Small intestine (tissue), 16 donors: ENCODE measurements at places on chromosomes 2 and 18.
A peak's percentile ranks its signal among the peaks of the same experiment; 100 is the strongest.

DNA sequence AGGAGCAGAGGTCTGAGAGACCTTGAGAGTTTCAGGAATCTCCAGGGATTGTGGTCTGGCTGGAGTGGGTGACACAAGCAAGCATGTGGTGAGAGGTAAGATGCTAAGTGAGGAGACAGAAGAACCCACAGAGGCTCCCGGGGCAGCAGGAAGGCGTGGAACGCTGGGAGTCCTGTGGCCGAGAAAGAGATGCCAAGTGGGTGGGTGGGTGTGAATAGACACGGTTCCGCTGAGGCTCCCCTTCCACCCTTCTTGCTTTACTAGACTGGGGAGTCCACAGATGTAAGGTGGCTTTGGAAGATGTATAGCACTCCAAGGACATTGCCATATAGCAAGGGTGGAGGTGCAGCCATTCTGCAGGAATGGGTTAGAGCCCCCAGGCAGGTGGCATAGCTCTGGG lies 4.2 kb downstream of the TEX51 start:
- no peak overlapping the region for H3K27ac ChIP-seq
- no peak for DNase-seq
- peaks cover 2% of the 10 kb centered on the region for H3K27me3 ChIP-seq
- no peaks in the 10 kb centered on the region for H3K36me3 ChIP-seq

DNA sequence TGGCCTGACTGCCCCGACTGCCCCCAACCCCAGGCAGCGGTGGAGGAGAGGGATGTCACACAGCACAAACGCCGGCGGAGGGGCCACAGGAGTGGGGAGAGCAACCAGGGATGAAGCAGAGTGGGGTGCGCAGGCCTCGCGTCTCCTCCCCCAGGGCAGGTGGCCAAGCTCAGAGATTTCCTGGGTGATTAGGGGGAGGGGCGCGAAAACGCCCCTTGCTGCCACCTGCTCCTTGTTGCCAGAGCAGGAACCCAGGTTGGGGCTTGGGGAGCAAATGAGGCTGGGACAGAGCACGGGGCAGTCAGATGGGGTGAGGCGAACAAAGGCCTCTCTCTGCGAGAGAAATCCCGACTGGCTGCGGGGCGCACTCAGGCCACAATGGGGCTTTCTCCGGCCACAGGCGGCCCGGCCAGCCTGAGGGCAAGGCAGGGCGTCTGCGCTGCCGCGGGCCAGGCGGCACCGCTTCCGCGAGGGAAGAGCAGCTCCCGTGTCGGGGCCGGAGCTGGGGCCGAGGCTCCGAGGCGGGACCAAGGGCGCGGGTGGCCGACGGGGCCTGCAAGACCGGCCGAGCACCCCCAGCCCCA lies 11.5 kb downstream of the TEX44 start:
- H3K4me1 ChIP-seq = peaks cover 22% of the 10 kb centered on the region
- no peak for DNase-seq
- peak overlapping the region; percentile 47 for H3K4me3 ChIP-seq
- no peaks in the 10 kb centered on the region for H3K27me3 ChIP-seq
- H3K27ac ChIP-seq = peak overlapping the region; percentile 97
- H3K36me3 ChIP-seq = no peaks in the 10 kb centered on the region

GRCh38 chr2:128716299-128716721 lies 397.6 kb upstream of the HS6ST1 start:
- H3K4me3 ChIP-seq = no peak overlapping the region
- no peaks in the 10 kb centered on the region for H3K27me3 ChIP-seq
- H3K36me3 ChIP-seq = no peaks in the 10 kb centered on the region
- no peak overlapping the region for H3K27ac ChIP-seq
- DNase-seq = no peak

GRCh38 chr2:9105601-9106337 lies 100.8 kb upstream of the ASAP2 start:
- H3K27me3 ChIP-seq = no peaks in the 10 kb centered on the region
- H3K4me3 ChIP-seq = no peak overlapping the region
- peaks cover 6% of the 10 kb centered on the region for H3K4me1 ChIP-seq
- DNase-seq = no peak

DNA sequence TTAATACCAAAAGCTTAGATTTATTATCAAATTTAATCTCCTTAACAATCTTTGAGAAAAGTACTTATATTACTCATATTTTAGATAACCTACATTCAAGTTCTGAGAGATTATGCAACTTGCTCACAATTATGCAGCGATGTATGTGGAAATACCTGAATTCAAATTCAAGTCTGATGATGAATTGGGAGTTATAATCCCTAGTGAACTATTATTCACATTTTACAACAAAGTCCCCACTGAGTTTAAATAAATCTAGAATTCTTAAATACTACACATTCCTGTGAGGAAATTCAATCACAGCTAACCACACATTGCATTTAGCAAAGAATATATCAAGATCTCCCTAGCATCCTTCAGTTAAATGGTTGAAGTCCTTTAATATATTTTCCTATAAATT lies 278.4 kb downstream of the NOL4 start:
- H3K4me1 ChIP-seq = no peaks in the 10 kb centered on the region
- H3K4me3 ChIP-seq = no peak overlapping the region
- H3K36me3 ChIP-seq = no peaks in the 10 kb centered on the region
- DNase-seq = no peak
- no peak overlapping the region for H3K27ac ChIP-seq

- H3K36me3 ChIP-seq = no peaks in the 10 kb centered on the region
- no peak overlapping the region for H3K27ac ChIP-seq
- no peaks in the 10 kb centered on the region for H3K4me1 ChIP-seq
Measured at GRCh38 chr18:5620289-5620688, 76.5 kb upstream of the EPB41L3 start.

GRCh38 chr2:46778511-46778910 lies 137.1 kb downstream of the MCFD2 start:
- no peaks in the 10 kb centered on the region for H3K36me3 ChIP-seq
- H3K4me1 ChIP-seq = no peaks in the 10 kb centered on the region
- no peak overlapping the region for H3K27ac ChIP-seq
- no peak overlapping the region for H3K4me3 ChIP-seq

GRCh38 chr2:9310377-9310776 lies 103.8 kb downstream of the ASAP2 start:
- peaks cover 13% of the 10 kb centered on the region for H3K4me1 ChIP-seq
- DNase-seq = peak; percentile 44
- no peak overlapping the region for H3K27ac ChIP-seq

- H3K4me3 ChIP-seq = no peak overlapping the region
- H3K27ac ChIP-seq = no peak overlapping the region
- H3K4me1 ChIP-seq = no peaks in the 10 kb centered on the region
- H3K36me3 ChIP-seq = no peaks in the 10 kb centered on the region
- no peak for DNase-seq
- no peaks in the 10 kb centered on the region for H3K27me3 ChIP-seq
Measured at GRCh38 chr2:236809716-236810115, 240.1 kb downstream of the ACKR3 start.

DNA sequence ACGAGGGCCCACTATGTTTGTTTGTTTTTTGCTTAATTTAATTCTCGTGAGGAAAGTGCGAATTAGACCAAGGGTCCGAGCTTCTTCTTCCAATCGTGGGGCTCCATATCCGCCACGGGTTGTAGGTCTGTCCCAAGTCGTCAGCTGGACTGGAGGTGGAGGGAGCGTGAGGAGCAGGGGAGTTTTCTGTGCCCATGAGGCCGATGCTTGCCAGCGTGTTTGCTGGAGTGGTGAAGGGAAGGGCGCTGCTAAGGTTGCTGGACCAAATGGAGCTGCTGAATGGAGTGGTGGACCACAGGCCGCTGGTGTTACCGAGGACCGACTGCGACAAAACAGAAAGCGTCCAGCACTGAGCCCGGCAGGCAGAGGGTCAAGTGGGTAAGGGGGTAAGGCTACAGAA lies 43.7 kb downstream of the ZAP70 start:
- no peak for DNase-seq
- H3K4me1 ChIP-seq = no peaks in the 10 kb centered on the region
- H3K36me3 ChIP-seq = peaks cover 60% of the 10 kb centered on the region
- no peak overlapping the region for H3K4me3 ChIP-seq
- no peaks in the 10 kb centered on the region for H3K27me3 ChIP-seq

- H3K4me1 ChIP-seq = no peaks in the 10 kb centered on the region
- H3K4me3 ChIP-seq = no peak overlapping the region
- H3K27me3 ChIP-seq = no peaks in the 10 kb centered on the region
Measured at GRCh38 chr2:217329023-217329431, 469.2 kb upstream of the TNP1 start.

GRCh38 chr18:30432349-30432748 lies 610.2 kb downstream of the DSC3 start:
- no peaks in the 10 kb centered on the region for H3K4me1 ChIP-seq
- H3K4me3 ChIP-seq = no peak overlapping the region
- no peaks in the 10 kb centered on the region for H3K27me3 ChIP-seq
- no peaks in the 10 kb centered on the region for H3K36me3 ChIP-seq

- H3K27me3 ChIP-seq = no peaks in the 10 kb centered on the region
- H3K4me3 ChIP-seq = no peak overlapping the region
- H3K4me1 ChIP-seq = no peaks in the 10 kb centered on the region
- H3K27ac ChIP-seq = no peak overlapping the region
- DNase-seq = no peak
Measured at GRCh38 chr2:241722896-241723454, 11.5 kb upstream of the D2HGDH start.

DNA sequence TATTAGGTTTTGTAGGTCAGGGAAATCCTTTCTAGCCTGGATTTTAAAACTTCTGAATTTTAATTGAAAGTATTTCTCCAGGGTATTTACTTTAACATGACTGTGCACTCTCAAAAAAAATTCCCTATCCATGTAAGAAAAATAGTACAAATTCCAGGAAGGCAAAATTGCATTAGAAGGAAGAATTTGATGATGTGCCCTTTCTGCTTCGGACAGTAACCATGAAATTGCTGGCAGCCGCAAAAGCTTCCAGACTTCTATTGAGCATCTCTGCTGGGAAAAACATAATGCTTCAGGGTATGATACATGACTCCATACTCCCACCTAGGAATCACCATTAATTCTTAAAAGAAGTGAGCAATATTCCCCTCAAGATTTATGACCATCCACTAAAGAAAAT lies 17.2 kb upstream of the KLF7 start:
- H3K4me1 ChIP-seq = no peaks in the 10 kb centered on the region
- no peaks in the 10 kb centered on the region for H3K27me3 ChIP-seq
- H3K36me3 ChIP-seq = no peaks in the 10 kb centered on the region

- H3K36me3 ChIP-seq = no peaks in the 10 kb centered on the region
- no peak overlapping the region for H3K4me3 ChIP-seq
- H3K4me1 ChIP-seq = peaks cover 13% of the 10 kb centered on the region
- DNase-seq = no peak
- H3K27ac ChIP-seq = no peak overlapping the region
- H3K27me3 ChIP-seq = no peaks in the 10 kb centered on the region
Measured at GRCh38 chr18:10139783-10140410, 226.1 kb downstream of the VAPA start.

GRCh38 chr2:99936065-99936464 lies 206.3 kb downstream of the AFF3 start:
- no peak overlapping the region for H3K4me3 ChIP-seq
- H3K36me3 ChIP-seq = no peaks in the 10 kb centered on the region
- H3K27ac ChIP-seq = no peak overlapping the region

GRCh38 chr2:204027091-204027490 lies 90.5 kb downstream of the ICOS start:
- no peaks in the 10 kb centered on the region for H3K4me1 ChIP-seq
- no peak for DNase-seq
- H3K27ac ChIP-seq = no peak overlapping the region
- H3K27me3 ChIP-seq = peaks cover 3% of the 10 kb centered on the region
- H3K36me3 ChIP-seq = no peaks in the 10 kb centered on the region
- H3K4me3 ChIP-seq = no peak overlapping the region

GRCh38 chr18:57957210-57957609 lies 86.8 kb upstream of the NEDD4L start:
- no peaks in the 10 kb centered on the region for H3K27me3 ChIP-seq
- H3K4me3 ChIP-seq = no peak overlapping the region
- no peaks in the 10 kb centered on the region for H3K36me3 ChIP-seq
- no peaks in the 10 kb centered on the region for H3K4me1 ChIP-seq

GRCh38 chr2:181234487-181234891 lies 222.7 kb upstream of the ITGA4 start:
- H3K4me3 ChIP-seq = no peak overlapping the region
- no peaks in the 10 kb centered on the region for H3K36me3 ChIP-seq

DNA sequence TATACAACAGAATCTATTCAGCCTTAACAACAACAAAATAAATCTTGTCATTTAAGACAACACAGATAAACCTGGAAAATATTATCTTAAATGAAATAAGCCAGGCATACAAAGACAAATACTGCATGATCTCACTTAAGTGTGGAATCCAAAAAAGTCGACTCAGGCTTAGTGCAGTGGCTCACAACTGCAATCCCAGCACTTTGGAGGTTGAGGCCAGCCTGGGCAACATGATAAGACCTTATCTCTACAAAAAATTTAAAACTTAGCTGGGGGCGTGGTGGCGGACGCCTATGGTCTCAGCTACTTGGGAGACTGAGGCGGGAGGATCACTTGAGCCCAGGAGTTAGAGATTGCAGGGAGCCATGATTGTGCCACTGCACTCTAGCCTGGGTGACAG lies 75.2 kb upstream of the RNU4ATAC start:
- H3K36me3 ChIP-seq = peaks cover 19% of the 10 kb centered on the region
- H3K27ac ChIP-seq = no peak overlapping the region
- H3K4me3 ChIP-seq = no peak overlapping the region
- no peak for DNase-seq

- no peak overlapping the region for H3K27ac ChIP-seq
- no peak overlapping the region for H3K4me3 ChIP-seq
- no peak for DNase-seq
- H3K36me3 ChIP-seq = no peaks in the 10 kb centered on the region
- H3K4me1 ChIP-seq = no peaks in the 10 kb centered on the region
- no peaks in the 10 kb centered on the region for H3K27me3 ChIP-seq
Measured at GRCh38 chr2:97957432-97958183, 38.1 kb downstream of the TMEM131 start.

- H3K4me1 ChIP-seq = no peaks in the 10 kb centered on the region
- H3K27me3 ChIP-seq = no peaks in the 10 kb centered on the region
- no peak for DNase-seq
Measured at GRCh38 chr18:58511306-58511705, 117.6 kb downstream of the ALPK2 start.

- no peaks in the 10 kb centered on the region for H3K27me3 ChIP-seq
- no peak for DNase-seq
- peaks cover 3% of the 10 kb centered on the region for H3K4me1 ChIP-seq
- no peaks in the 10 kb centered on the region for H3K36me3 ChIP-seq
Measured at GRCh38 chr18:13811993-13812392, 12.0 kb upstream of the MC5R start.

DNA sequence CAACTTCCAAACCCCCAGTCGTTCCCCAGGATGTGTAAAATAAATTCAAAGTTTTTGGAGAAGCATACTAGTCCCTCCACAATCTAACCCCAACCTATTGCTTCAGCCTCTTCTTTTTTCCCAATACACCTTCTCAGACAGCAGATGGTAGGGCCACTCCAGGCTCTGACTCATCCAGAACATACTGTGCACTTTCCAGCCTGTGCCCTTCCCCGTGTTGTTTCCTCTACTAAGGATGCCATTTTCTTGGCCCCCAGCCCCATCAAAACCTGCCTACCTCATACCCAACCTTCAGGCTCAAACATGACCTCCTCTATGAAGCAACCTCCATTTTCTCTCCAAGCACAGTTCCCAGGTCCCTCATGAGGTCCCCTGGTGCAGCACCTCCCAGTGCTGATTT lies 669.3 kb downstream of the BCL11A start:
- H3K36me3 ChIP-seq = no peaks in the 10 kb centered on the region
- H3K4me3 ChIP-seq = no peak overlapping the region
- H3K4me1 ChIP-seq = peaks cover 3% of the 10 kb centered on the region
- no peaks in the 10 kb centered on the region for H3K27me3 ChIP-seq

- H3K27me3 ChIP-seq = no peaks in the 10 kb centered on the region
- H3K27ac ChIP-seq = peak overlapping the region; percentile 31
- H3K4me1 ChIP-seq = peaks cover 5% of the 10 kb centered on the region
- no peaks in the 10 kb centered on the region for H3K36me3 ChIP-seq
- no peak overlapping the region for H3K4me3 ChIP-seq
- DNase-seq = peak; percentile 90
Measured at GRCh38 chr2:59851836-59852475, 701.5 kb downstream of the BCL11A start.
